CD4-positive, CD25-positive, alpha-beta regulatory T cell (primary cell): ENCODE measurements at places on chromosomes 1 and 21. TPM values are rescaled to one million over a fixed set of nuclear protein-coding genes. Genes with fewer than 3 reads are reported as not detected.

The CSF1 gene
- 12.2 TPM for polyA plus RNA-seq

The PDC gene
- polyA plus RNA-seq, result not detected

The OR10K2 gene
- polyA plus RNA-seq, result not detected

The CREG1 gene
- 20.6 TPM for polyA plus RNA-seq

The RNU1-3 gene
- not detected for polyA plus RNA-seq

The TRAF5 gene
- 41.7 TPM for polyA plus RNA-seq

The IL20 gene
- not detected for polyA plus RNA-seq

The ZFP69 gene
- 3.7 TPM for polyA plus RNA-seq

The IVL gene
- not detected for polyA plus RNA-seq

The FAAH gene
- 0.86 TPM for polyA plus RNA-seq

The SLAMF9 gene
- polyA plus RNA-seq, result not detected

The KIAA1614 gene
- not detected for polyA plus RNA-seq

The NTNG1 gene
- polyA plus RNA-seq, result not detected

The UTS2 gene
- polyA plus RNA-seq, result 63.1 TPM

The GADD45A gene
- polyA plus RNA-seq, result 33.5 TPM

The GFI1 gene
- 7.2 TPM for polyA plus RNA-seq

The KRTAP19-1 gene
- polyA plus RNA-seq, result not detected

The PHF13 gene
- 4.7 TPM for polyA plus RNA-seq

The CGN gene
- not detected for polyA plus RNA-seq

The NUDT4B gene
- 2.5 TPM for polyA plus RNA-seq

The KLHL12 gene
- polyA plus RNA-seq, result 19.2 TPM

The MTMR11 gene
- 0.67 TPM for polyA plus RNA-seq

The SPOCD1 gene
- not detected for polyA plus RNA-seq

The SYCP1 gene
- polyA plus RNA-seq, result not detected

The NTPCR gene
- polyA plus RNA-seq, result 48.0 TPM

The SLAMF1 gene
- 44.2 TPM for polyA plus RNA-seq

The BRINP2 gene
- polyA plus RNA-seq, result not detected

The AMY1A gene
- polyA plus RNA-seq, result not detected

The OR2L2 gene
- polyA plus RNA-seq, result not detected

The CFHR1 gene
- not detected for polyA plus RNA-seq

The PIGR gene
- not detected for polyA plus RNA-seq

The MINDY1 gene
- polyA plus RNA-seq, result 5.4 TPM

The AKR7A3 gene
- 0.25 TPM for polyA plus RNA-seq

The AGT gene
- not detected for polyA plus RNA-seq

The C1orf185 gene
- not detected for polyA plus RNA-seq

The NEK2 gene
- 1.5 TPM for polyA plus RNA-seq

The C1orf141 gene
- polyA plus RNA-seq, result not detected

The DDX20 gene
- polyA plus RNA-seq, result 15.0 TPM

The CCDC185 gene
- not detected for polyA plus RNA-seq

The CNIH4 gene
- polyA plus RNA-seq, result 43.0 TPM

The ATF6 gene
- polyA plus RNA-seq, result 15.0 TPM
